ENCODE measurements at places on chromosomes 7 and 10. TPM values are rescaled to one million over a fixed set of nuclear protein-coding genes. Genes with fewer than 3 reads are reported as not detected.

- H3K4me3 ChIP-seq: no peak overlapping the region
- H3K27me3 ChIP-seq: no peaks in the 10 kb centered on the region
- H3K36me3 ChIP-seq: no peaks in the 10 kb centered on the region
- H3K27ac ChIP-seq: no peak overlapping the region
- H3K4me1 ChIP-seq: peaks cover 44% of the 10 kb centered on the region
Observed at GRCh38 chr10:132555648-132556575, 18.3 kb downstream of the INPP5A start.

GRCh38 chr10:69911613-69912528, 110.2 kb downstream of the COL13A1 start:
- H3K4me1 ChIP-seq: no peaks in the 10 kb centered on the region
- H3K27ac ChIP-seq: no peak overlapping the region

GRCh38 chr7:1274121-1274875, 41.6 kb downstream of the UNCX start:
- H3K36me3 ChIP-seq: no peaks in the 10 kb centered on the region
- no peak overlapping the region for H3K27ac ChIP-seq
- DNase-seq: no peak
- no peaks in the 10 kb centered on the region for H3K27me3 ChIP-seq
- H3K4me1 ChIP-seq: no peaks in the 10 kb centered on the region
- H3K4me3 ChIP-seq: no peak overlapping the region

Gene COBL
- total RNA-seq: not detected

DNA sequence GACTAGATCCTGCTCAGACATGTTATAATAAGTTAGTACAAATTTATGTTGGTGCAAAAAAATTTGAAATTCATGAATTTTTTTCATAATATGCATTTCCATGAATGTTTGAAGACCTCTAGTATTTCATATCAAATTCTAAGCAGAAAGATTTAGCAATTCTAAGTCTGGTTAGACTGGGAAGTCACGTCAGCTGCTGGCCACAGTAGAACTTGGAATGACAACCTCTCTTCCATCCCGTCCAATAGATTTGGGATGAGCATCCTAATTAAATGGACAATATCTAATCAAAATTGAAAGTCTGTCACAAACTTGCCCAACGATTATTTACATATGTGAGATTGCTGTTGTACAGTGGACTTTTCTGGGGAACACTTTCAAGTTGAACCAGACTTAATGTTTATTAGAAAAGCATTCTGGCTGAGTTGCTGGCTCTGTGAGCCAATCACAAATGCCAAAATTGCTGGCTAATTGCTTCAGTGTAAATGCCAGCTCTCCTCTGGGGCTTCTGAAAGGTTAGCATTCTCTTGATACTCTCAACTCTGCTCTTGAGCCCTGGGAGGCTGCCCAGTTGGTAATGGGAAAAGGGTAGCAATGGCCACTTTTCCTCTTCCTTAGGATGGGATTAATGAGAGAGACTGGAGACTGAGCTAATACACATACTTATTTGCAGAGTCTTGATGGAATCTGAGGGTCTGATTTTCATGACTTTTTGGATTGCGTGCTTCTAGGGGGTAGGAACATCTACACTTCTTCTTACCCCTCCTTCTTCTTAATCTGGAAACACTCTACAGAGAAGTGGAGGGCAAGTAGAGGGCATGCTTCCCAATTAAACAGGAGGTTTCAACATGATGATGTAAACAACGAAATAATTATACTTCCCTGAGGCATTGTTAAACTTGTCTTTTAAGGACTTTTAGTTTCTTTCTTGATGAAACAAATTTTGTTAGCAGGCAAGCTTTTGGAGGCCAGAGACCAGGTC, 253.5 kb downstream of the BAMBI start:
- no peak overlapping the region for H3K4me3 ChIP-seq
- H3K4me1 ChIP-seq: no peaks in the 10 kb centered on the region
- no peaks in the 10 kb centered on the region for H3K36me3 ChIP-seq
- DNase-seq: no peak
- H3K27me3 ChIP-seq: no peaks in the 10 kb centered on the region
- H3K27ac ChIP-seq: no peak overlapping the region

Gene ZP3
- 2.8 TPM for total RNA-seq

Gene POLR2J2
- 21.8 TPM for total RNA-seq

Gene SAP25
- 119 TPM for total RNA-seq

Gene VPS37D
- total RNA-seq: not detected

Gene FFAR4
- total RNA-seq: not detected

Gene CRYGN
- not detected for total RNA-seq

Gene GPR37
- total RNA-seq: not detected

DNA sequence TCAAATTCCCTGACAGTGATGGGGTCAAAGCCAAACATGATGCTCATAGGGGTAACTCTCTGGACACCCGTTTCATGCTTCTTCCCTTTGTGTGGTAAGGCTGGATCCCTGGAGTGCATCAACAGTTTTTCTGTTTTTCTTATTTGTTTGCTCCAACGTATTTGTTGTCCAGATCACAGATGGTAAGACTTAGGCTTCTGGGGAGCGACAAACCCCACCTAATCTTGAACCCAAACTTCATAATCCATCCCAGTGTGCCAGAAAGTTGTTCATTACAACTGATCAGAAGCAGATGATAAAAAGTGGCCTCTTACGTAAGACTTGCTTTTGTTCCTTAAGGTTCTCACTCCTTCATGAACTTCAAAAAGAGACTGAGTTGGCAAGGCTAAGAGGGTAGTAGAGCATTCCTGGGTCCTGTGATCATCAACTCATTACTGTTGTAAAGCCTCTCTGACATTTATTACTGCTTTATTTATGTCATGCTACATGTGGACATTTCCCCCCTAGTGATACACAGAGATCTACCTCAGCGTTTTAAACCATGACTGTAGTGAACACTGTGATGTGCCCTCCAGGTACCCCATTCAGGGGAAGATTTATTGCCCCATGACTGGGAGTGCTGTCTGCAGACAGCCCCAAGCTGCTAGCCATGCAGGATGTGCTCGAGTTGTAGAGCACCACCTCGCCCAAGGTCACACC, 125.6 kb downstream of the CCDC71L start:
- H3K27me3 ChIP-seq: no peaks in the 10 kb centered on the region
- DNase-seq: no peak
- no peak overlapping the region for H3K27ac ChIP-seq
- H3K4me1 ChIP-seq: peaks cover 10% of the 10 kb centered on the region
- H3K4me3 ChIP-seq: no peak overlapping the region

GRCh38 chr10:109480836-109481235, 442.5 kb downstream of the XPNPEP1 start:
- H3K27ac ChIP-seq: no peak overlapping the region
- no peak for DNase-seq
- H3K4me1 ChIP-seq: no peaks in the 10 kb centered on the region
- H3K27me3 ChIP-seq: no peaks in the 10 kb centered on the region
- H3K4me3 ChIP-seq: no peak overlapping the region

DNA sequence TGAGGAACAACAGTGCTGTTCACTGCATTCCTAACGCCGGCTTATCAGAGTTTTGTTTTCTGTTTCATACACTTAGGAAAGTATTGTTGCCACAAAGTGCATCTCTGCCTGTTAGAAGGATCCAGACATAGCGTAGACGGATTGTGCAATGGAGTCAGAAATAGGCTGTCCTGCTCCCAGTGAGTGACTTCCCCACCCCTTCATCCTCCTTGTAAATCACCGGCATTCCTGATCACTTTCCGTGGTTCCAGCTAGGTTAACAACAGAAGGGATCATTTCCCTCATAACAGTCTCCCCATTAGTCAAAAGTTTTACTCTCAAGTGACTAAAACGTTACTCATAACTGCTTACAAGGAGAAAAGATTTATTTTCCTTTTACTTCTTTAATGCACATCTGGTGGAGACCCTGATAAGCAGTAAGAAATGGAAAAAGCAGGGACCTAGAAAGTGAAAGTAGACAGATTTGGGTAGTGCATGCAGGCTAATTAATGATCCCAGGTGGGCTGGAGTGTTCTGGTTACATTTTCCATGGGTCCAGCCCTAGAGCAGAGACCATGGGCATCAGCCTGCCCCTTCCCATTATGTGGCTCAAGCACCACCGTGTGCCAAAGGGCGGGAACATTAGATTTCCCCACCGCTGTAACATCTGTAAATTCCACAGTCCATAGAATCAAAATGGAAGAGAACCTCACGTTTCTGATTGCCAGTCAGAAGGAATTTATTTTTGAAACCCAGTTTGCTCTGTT, 395.1 kb upstream of the GALNT17 start:
- no peak overlapping the region for H3K4me3 ChIP-seq
- DNase-seq: no peak
- no peaks in the 10 kb centered on the region for H3K4me1 ChIP-seq
- no peak overlapping the region for H3K27ac ChIP-seq

DNA sequence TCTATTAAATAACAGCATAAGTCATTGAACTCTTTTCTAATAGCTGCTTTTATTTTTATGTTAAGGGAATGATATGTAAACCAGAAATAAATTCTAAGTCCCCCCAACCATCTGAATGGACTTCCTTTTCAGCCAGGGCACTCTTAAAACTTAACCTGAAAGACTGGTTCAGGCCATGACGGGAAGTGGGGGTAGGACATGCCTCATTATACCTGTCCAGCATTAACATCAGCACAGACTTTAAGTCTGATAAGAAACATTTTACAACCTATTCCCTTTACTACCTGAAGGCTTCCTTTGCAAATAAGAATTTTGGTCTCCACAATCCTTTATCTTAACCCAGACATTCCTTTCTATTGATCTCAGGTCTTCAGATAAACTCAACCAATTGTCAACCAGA, 56.0 kb upstream of the CYP2C18 start:
- no peaks in the 10 kb centered on the region for H3K4me1 ChIP-seq
- no peak for DNase-seq
- H3K4me3 ChIP-seq: no peak overlapping the region
- no peaks in the 10 kb centered on the region for H3K36me3 ChIP-seq
- H3K27me3 ChIP-seq: no peaks in the 10 kb centered on the region

Gene HMX3
- total RNA-seq: not detected

DNA sequence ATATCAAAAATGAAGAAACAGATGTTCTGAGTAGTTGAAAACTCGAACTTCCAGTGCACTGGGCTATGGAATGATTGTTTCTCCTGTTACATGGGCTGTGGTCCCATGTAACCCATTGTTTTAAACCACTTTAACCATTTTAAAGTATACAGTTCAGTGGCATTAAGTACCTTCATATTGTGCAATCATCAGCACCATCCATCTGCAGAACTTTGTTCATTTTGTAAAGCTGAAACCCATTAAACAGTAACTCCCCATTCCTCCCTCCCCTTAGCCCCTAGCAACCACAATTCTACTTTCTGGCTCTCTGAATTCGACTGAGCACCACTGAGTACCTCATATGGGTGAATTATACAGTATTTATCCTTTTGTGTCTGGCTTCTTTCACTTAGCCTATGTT, 217.4 kb downstream of the LRMDA start:
- no peak overlapping the region for H3K4me3 ChIP-seq
- no peaks in the 10 kb centered on the region for H3K27me3 ChIP-seq
- H3K27ac ChIP-seq: no peak overlapping the region
- no peaks in the 10 kb centered on the region for H3K4me1 ChIP-seq
- DNase-seq: no peak

Gene ZNF248
- total RNA-seq: 18.0 TPM

Gene PBLD
- 2.3 TPM for total RNA-seq

Gene EN2
- total RNA-seq: not detected

DNA sequence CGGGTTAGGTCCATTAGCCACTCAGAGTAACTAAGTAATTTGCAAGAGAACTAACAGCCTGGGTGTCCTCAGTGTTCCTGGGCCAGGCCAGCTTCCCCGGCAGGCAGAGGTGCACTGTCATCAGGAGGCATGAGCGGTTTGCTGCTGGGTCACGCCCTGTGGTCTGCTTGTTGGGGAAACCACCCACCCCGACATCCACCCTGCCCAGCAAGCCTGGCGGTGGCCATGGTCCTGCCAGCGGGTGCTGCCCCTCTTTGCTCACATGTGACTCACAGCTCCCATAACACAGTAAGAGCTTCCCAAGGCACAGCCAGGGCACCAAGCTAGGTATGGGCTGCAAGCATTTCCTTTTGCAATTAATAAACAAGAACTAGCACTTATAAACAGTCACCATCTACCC, 75.9 kb downstream of the RGS10 start:
- H3K4me3 ChIP-seq: no peak overlapping the region
- DNase-seq: peak; percentile 31
- no peaks in the 10 kb centered on the region for H3K27me3 ChIP-seq
- H3K27ac ChIP-seq: no peak overlapping the region

DNA sequence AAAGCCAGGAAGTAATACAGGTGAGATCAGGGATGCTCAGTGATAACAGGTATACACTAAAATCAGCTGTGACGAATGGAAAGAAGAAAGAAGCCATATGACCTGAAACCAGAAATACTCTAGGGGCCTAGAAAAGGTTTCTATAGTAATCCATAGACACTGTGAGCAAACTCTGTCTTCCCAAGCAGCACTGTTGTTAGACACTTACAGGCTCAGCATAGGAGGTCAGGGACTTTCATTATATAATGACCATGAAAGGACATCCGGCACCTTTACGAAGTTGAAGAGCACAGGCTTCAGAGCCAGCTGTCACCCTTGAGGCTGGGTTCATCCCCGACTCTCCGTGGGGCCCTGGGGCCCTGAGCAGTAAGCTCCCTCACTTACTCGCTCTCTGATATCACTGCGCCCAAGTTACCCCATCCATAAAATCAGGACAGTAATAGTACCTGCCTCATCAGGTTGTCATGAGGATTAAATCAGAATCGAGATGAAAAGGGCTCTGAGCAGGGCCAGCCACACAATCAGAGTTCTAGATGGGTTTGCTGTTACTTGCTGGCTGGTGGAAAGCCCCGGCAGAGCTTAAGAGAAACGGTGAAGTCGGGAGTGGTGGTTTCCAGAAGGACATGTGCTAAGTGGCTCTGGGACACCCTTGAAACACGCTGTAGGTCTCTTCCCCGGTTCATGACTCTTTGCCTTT, 79.5 kb downstream of the ITIH5 start:
- H3K27ac ChIP-seq: no peak overlapping the region
- H3K27me3 ChIP-seq: no peaks in the 10 kb centered on the region
- H3K4me3 ChIP-seq: no peak overlapping the region
- no peak for DNase-seq
- no peaks in the 10 kb centered on the region for H3K4me1 ChIP-seq

DNA sequence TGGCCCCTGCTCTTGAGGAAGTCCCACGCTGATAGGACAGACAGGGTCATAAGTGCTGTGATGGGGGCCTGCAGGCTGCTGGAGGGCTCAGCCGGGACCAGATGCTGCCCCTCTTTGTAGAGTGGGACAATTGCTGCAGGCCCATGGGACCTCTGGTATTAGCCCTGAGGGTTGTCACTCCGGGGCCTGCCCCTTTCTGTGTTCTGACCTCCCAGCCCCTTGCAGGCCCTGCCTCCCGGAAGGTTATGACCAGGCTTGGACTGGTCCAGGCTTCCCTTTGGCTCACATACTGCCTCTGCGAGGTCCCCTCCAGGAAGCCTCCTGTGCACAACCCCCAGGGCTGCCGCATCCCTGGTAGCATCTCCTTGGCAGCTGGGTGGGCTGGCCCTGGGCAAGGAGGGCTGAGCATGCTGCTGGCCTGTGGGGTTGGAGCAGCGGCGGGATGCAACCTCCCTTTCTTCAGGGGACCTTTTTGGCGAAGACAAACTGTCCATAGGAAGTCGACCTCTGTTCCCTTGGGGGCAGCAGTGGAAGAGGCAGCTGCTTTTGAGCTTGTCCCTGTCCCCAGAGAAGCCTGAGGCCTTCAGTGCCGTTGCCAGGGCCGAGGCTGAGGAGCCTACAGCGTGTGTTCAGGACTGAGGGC, 8.8 kb downstream of the LIMK1 start:
- H3K4me1 ChIP-seq: peaks cover 19% of the 10 kb centered on the region
- no peak for DNase-seq
- H3K27ac ChIP-seq: no peak overlapping the region
- no peak overlapping the region for H3K4me3 ChIP-seq
- H3K27me3 ChIP-seq: no peaks in the 10 kb centered on the region
- H3K36me3 ChIP-seq: no peaks in the 10 kb centered on the region

GRCh38 chr7:19235680-19236079, 90.5 kb upstream of the FERD3L start:
- no peak overlapping the region for H3K4me3 ChIP-seq
- no peak overlapping the region for H3K27ac ChIP-seq
- H3K36me3 ChIP-seq: no peaks in the 10 kb centered on the region
- H3K27me3 ChIP-seq: no peaks in the 10 kb centered on the region

Data from CD4-positive, alpha-beta memory T cell (primary cell).